ENCODE measurements at places on chromosomes 13 and 19.

DNA sequence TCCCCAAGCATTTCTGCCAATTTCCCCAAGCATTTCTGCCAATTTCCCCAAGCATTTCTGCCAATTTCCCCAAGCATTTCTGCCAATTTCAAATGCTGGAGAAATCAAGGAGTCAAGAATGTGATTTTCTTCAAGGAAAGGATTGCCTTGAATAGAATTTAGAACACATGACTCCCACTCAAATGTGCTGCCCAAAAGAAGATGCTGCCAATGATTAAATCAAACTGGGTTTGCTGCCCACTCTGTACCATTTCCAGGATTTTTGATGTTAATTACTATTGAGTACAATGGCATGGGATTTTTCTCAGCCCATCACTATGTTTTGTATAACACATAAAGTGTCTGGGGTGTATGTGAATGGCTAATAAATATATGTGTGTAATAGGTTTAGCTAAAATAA lies 21.9 kb upstream of the ENOX1 start:
- DNase-seq, result no peak

DNA sequence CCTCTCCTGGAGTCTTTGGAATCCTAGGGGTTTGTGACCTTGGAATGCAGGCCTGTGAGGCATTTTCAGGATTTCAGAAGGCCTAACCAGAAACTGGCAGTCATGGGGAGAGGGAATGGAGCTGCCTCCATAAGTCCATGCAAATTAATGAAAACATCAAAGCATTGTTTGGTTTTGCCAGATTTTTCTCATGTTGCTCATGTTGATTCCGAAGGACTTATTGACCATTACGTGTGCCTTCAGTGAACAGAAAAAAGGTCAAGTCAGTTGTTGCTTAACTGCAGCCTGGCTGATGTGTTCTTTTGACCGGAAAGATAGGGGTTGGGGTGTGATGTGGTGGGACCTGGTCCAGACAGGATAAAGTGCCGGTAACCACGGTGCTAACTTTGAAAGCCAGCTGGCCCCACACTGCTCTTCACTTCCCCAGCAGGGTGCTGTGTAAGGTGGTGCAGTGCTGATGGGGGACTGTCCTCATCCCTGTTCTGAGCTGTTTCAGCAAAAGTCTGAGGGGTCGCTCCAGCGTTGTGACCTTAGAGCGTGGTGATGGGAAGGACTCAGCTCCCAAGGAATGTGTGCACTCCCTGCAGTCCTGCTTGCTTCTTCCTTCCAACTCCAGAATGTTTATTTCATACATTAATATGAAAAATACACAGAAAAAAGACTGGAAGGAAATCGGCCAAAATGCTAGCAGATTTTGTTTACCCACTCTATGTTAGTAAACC lies 3.5 kb downstream of the RNF113B start:
- no peak for DNase-seq

DNA sequence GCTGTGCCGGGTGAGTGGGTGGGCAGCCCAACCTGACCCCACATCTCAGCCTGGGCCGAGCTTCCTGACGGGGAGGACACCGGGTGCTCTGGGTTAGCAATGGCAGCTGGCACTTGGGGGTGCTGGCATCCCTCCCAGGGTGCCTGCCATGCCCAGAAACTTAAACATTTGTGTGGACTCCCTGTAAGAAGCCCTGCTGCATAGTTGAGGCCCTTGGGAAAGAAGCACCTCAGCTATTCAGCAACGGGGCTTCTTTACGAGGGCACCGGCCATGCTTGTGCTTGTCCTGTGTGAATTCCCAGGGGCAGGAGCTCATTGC lies 33.8 kb upstream of the MEDAG start:
- DNase-seq, result no peak

- no peak for DNase-seq
Measured at GRCh38 chr19:29845574-29846176, 33.9 kb downstream of the CCNE1 start.

DNA sequence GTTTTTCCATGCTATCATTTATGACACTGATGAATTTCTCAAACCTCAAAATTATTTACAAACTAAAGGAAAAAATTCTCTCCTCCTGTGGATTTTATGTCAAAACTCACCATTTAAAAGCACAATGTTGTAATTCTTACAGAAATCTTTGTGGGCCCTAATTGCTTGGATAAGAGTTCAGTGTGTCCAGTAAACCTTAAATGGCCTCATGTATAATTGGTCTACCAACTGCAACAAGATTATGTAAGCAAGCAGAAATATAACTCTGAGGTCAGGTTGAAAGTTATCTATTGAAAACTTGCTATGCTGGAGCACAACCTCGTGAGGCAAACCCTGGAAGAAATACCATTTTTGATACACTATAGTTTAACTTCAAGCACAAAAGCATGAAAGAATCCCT lies 22.0 kb downstream of the VWA8 start:
- DNase-seq, result no peak

GRCh38 chr19:17205237-17206140 lies 9.7 kb upstream of the USE1 start:
- no peak for DNase-seq

GRCh38 chr13:42494157-42494556 lies 79.8 kb upstream of the TNFSF11 start:
- no peak for DNase-seq

- no peak for DNase-seq
Measured at GRCh38 chr13:73075546-73075945, 16.7 kb downstream of the KLF5 start.

GRCh38 chr19:24000656-24001055 lies 86.0 kb downstream of the ZNF726 start:
- DNase-seq, result no peak
